Frontal cortex (tissue), 4 donors: ENCODE measurements at places on chromosomes 7 and 10. TPM values are rescaled to one million over a fixed set of nuclear protein-coding genes. Genes with fewer than 3 reads are reported as not detected.

- no peak for DNase-seq
Measured at GRCh38 chr7:107998660-107999480, 4.1 kb downstream of the LAMB1 start.

EVX1 gene
- not detected for total RNA-seq

DNA sequence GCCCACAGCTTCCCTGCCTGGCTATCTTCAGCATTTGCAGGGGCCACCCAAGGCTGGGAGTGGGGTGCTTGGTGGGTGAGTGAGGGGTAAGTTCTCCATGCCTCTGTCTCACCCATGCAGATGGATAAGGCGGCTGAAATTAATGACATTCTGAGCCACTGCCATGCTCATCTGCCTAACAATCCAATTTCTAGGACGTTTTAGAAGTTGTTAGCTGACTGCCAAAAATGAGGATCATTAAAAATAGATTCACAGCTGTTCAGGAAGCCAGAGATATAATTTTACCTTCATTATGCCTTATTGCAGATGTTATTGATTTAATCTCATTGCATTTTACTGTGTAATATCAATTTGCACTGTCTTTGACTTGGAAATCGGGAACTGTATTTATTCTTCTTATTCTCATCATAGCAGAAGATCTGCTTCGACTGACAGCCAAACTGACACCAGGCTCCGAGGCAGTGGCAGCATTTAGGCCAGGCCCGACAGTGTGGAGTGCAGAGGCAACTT lies 334.4 kb upstream of the NPVF start:
- no peak for DNase-seq

DNA sequence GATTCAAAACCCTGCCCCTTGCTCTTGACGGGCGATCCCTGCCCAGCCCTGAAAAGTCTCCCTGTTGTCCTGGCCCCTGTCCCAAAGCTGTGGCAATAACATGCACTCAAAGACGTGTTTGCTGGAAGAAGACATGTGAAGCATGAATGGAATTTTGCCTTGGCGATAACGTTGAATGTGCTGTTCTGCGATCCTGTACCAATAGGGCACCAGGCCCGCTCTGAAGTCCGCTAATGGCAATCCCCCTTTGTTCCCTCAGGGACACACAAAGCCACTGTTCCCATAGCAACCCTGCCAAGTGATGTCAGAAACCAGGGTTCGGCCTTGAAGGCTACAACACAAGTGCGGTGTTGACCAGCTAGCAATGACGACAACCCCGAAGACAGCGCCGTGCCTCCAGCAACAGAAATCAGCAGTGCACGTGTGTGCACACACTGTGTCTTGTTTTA lies 284.6 kb downstream of the KLF6 start:
- DNase-seq = no peak

OR13A1 gene
- under 0.01 TPM for total RNA-seq

DNA sequence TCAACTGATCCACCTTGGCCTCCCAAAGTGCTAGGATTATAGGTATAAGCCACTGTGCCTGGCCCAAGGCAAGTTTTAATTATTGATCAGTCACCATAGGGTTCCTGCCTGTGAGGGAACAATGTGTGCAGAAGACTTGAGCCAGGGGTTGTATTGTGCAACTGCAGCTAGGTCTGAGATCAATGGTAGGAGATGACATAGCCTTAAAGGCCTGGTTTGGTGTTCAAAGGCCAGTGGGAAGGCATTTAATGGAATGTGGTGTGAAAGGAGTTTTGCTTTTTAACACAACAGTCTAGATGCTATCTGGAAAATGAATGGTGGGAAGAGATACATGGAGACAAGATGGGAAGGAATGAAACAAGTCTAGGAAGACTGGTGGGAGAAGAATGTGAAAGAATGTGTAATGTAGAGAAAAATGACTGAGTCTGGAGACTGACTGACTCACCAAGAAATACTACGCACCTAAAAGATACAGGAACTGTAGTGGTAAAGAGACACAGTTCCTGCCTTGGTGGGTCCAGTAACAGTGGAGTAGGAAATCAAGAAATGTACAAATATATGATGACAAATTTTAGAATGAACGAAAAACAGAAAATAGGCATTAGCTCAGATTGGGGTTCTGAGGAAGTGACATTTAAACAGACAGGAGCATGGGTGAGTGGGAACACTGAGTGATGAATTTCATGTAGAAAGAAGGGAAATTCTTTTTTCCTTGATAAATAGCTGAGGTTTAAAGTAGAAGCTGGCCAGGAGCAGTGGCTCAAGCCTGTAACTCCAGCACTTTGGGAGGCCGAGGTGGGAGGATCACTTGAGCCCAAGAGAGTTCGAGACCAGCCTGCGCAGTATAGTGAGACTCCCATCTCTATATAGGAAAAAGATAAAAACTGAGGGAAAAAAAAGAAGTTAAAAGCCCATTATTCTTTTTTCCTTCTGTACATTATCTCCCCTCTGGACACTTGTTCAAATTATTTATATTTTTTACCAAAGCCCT lies 9.4 kb downstream of the HNRNPF start:
- no peak for DNase-seq

GRCh38 chr7:46955531-46955930 lies 626.4 kb downstream of the TNS3 start:
- DNase-seq = no peak

GRCh38 chr7:20219446-20220292 lies 2.5 kb upstream of the MACC1 start:
- DNase-seq = no peak

GRCh38 chr10:73537288-73537687 lies 41.5 kb upstream of the PPP3CB start:
- no peak for DNase-seq
